A549 treated with CpdA at 1 μM for 4 hours (cell line): ENCODE measurements at places on chromosomes 5 and 9. TPM values are rescaled to one million over a fixed set of nuclear protein-coding genes. Genes with fewer than 3 reads are reported as not detected.

Gene SPATA31C2
- total RNA-seq, result not detected in 5 replicates

Gene CCDC192
- total RNA-seq, result not detected in 5 replicates

Gene NTNG2
- 1.8 to 5.9 TPM (median 2.8 TPM) in 5 replicates for total RNA-seq

Gene PITX1
- total RNA-seq, result 19.3 to 35.2 TPM (median 34.6 TPM) in 5 replicates

Gene LRRC26
- total RNA-seq, result 0.48 to 2.1 TPM (median 1.3 TPM) in 5 replicates

Gene MCTP1
- total RNA-seq, result 7.3 to 14.1 TPM (median 9.2 TPM) in 5 replicates

Gene GKAP1
- total RNA-seq, result 4.5 to 6.4 TPM (median 5.5 TPM) in 5 replicates

Gene PGM5
- not detected in 5 replicates for total RNA-seq

Gene BAAT
- 0.47 to 0.79 TPM (median 0.58 TPM) in 5 replicates for total RNA-seq

Gene TIMD4
- total RNA-seq, result 0.91 to 1.9 TPM (median 1.6 TPM) in 5 replicates

Gene LRRC19
- not detected in 5 replicates for total RNA-seq

Gene PRRX2
- total RNA-seq, result 2.8 to 7.2 TPM (median 6.5 TPM) in 5 replicates

Gene ARSI
- total RNA-seq, result 33.5 to 52.9 TPM (median 42.9 TPM) in 5 replicates

Gene KIF20A
- 42.5 to 52.9 TPM (median 47.0 TPM) in 5 replicates for total RNA-seq

Gene RIGI
- total RNA-seq, result 3.7 to 5.5 TPM (median 3.9 TPM) in 5 replicates

Gene CATSPER3
- total RNA-seq, result 0.21 to 0.59 TPM (median 0.41 TPM) in 5 replicates

Gene SPINK13
- not detected in 5 replicates for total RNA-seq

Gene GPX8
- 38.0 to 48.1 TPM (median 38.8 TPM) in 5 replicates for total RNA-seq

Gene GABRG2
- not detected in 5 replicates for total RNA-seq

Gene C9
- total RNA-seq, result 0.02 TPM in 1 of 5 replicates, not detected in the others

Gene CDO1
- 0.05 to 0.09 TPM in 2 of 5 replicates, not detected in the others for total RNA-seq

Gene BTNL8
- total RNA-seq, result not detected in 5 replicates

Gene NSG2
- total RNA-seq, result 0.10 TPM in 1 of 5 replicates, not detected in the others

Gene NFX1
- 25.9 to 28.9 TPM (median 27.3 TPM) in 5 replicates for total RNA-seq

Gene RMRP
- total RNA-seq, result 3.1 to 22.0 TPM (median 11.8 TPM) in 4 of 5 replicates, not detected in the other

Gene ACOT12
- total RNA-seq, result 0.08 TPM in 1 of 5 replicates, not detected in the others

Gene REEP2
- total RNA-seq, result 5.9 to 7.4 TPM (median 6.7 TPM) in 5 replicates
